ENCODE measurements at places on chromosomes 3 and 15. TPM values are rescaled to one million over a fixed set of nuclear protein-coding genes. Genes with fewer than 3 reads are reported as not detected.

DNA sequence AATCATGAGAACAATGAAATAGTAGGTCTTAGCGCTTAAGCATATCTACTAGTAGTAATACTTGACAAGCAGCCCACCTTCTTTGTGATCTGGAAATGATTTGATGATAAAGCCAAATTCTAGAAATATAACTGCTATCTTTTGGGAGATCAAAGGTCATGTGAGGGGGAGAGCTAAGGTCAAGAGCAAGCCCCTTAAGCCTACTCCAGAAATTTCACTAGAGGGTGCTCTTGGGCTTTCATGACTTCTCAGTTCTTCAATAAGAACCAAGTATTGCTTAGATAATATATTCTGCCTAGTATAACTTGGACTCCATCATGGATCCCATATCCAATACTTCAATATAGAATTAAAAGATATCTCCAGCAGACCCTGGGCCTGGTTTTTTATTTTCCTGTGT lies 319.6 kb downstream of the ZBTB20 start:
- DNase-seq: no peak

DNA sequence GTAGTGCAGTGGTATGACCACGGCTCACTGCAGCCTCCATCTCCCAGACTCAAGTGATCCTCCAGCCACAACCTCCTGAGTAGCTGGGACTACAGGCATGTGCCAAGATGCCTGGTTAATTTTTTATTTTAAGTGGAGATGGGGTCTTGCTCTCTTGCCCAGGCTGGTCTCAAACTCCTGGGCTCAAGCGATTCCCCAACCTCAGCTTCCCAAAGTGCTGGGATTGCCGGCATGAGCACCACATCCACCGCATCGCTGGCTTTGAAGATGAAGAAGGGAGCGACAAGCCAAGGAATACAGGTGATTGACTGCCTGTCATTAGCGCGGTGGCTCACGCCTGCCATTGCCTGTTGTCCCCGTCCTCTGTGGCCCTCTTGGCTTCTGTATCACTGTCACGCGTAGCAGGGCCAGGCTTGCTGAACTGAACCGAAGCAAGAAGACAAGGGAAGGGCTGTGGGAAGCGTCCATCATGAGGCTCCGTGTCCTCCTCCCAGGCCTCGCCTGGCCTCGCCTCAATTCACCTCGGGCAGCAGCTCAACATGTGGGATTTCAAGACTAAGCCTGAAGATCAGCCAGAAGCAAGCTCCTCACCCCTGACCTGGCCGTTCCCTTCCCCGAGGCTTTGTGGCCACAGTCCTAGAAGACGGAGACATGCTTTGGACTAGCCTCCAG lies 46.4 kb upstream of the TFRC start:
- DNase-seq: no peak

C3orf49 gene
- total RNA-seq: not detected

DNA sequence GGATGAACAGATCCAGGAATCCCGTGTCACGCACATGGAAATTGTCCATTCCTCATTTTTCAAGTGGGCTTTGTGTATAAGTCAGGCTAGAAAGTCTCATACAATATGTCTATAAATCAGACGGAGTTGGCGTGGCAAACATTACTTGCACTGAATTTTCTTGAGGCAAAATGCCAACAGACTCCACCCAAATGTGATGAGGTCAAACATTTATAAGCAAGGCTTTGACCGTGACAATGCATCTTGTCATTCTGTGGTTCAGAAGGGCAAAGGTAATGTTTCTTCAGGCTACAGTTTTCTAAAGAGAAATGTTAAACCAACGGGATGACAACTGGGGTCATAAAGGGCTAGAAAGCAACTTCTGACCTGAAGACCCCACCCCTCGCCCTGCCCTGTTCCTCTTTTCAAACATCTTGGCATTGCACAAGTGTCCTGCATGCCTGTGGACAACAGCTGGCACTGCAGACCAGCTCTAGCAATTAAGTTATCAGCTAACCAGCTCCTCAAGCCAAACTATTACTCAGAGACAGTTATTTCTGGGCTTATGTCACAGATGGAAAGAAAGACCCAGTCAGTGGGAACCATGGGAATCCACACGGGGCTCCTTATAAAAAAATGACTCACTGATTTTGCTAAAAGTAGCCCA lies 36.5 kb upstream of the SPTBN5 start:
- peak; percentile 78 for DNase-seq

- no peak for DNase-seq
Measured at GRCh38 chr3:195458316-195458717, 15.5 kb upstream of the ACAP2 start.

- DNase-seq: no peak
Measured at GRCh38 chr3:56219894-56220805, 248.1 kb downstream of the ERC2 start.

DNA sequence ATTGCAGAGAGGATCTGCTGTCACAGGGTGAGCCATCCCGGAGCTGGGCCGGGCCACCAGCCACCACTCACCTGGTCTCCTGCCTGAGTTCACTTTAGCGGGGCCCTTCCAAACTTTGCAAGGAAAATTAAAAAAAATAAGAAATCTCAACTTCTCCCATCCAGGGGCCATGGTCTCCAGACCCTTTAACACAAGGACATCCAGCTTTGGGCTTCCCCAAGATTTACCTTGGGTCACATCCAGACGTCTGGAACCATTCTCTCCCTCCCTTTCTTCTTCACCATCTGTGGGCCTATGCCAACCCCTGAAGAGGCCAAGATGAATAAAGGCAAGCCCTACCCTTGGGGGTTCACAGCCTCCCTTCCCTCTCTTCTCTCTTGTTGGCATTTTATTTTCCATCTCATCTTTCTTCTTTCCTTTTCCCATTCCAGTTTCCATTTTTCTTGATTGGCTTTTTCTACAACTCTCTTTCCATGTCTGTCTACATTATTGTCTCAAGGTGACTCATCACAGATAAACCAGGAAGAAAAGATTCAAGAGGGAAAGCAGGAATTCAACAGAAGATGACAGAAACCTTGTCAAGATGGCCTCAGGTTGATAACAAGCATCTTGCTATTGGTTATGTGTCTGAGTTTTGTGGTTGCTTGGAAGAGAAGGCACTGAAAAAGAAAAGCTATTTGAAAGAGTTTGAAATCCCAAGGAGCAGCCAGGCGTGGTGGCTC lies 49.5 kb downstream of the ITGA11 start:
- no peak for DNase-seq

- no peak for DNase-seq
Measured at GRCh38 chr3:98821063-98821462, 57.9 kb downstream of the ST3GAL6 start.

- DNase-seq: peak; percentile 85
Measured at GRCh38 chr3:185942907-185943759, 5.3 kb upstream of the TRA2B start.

DNA sequence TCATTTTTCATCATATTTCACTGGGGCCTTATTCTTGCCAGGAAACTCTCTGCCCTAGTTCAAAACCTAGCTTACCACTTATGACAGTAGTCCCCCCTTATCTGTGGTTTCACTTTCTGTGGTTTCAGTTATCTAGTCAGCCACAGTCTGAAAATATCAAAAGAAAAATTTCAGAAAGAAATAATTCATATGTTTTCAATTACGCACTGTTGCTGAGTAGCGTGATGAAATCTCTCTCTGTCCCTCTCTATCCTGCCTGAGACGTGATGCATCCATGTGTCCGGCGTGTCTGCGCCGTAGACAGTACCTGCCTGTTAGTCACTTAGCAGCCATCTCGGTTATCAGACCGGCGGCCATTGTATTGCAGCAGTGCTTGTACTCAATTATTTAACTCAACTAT lies 369.9 kb upstream of the MCTP2 start:
- DNase-seq: no peak

Measured in left cardiac atrium (tissue), 4 donors.